ENCODE measurements at places on chromosomes 4 and X.

DNA sequence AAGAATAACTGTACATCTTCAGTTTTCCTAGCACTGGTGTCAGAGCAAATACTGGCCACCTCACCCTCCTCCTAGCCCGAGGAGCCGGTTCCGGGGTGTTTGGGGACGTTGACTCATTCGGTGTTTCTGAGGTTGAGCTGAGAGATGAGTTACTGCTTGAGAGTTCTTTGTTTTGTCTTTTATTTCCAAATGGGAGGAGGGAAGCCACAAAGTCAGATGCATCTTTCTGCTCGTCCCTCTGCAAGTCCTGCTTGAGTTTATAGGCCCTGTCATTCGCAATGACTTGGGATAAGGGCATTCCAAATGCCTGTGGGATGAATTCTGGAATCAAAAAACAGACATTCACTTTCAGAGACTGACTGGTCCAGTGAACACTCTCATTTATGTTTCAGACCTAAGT, 77.5 kb downstream of the HCCS start:
- no peak for DNase-seq

GRCh38 chr4:40672528-40673522, 43.2 kb upstream of the RBM47 start:
- DNase-seq = no peak

GRCh38 chr4:113976741-113977525, 2.5 kb downstream of the ARSJ start:
- DNase-seq = no peak

GRCh38 chrX:31268359-31268758, 196.5 kb upstream of the FTHL17 start:
- DNase-seq = no peak

GRCh38 chr4:77155631-77156452, 1.2 kb upstream of the CCNG2 start:
- no peak for DNase-seq

DNA sequence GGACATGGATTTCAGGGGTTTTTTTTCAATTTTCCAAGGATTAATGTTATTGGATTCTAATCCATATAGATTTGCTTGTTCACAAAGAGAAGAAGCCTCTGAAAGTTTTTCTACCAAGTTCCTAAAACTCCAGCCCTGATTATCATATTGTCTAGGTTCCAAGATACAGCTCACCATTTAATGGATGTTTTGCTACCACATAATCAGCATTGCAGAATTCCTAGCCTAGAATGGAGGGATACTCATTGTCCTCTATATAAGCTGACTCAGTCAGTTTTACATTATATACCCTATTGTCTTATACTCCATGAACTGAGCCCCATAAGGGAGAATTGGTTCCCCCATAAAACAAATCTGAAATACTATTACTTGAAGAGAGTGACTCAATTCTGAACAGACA, 664.7 kb upstream of the FAM241A start:
- DNase-seq = no peak

DNA sequence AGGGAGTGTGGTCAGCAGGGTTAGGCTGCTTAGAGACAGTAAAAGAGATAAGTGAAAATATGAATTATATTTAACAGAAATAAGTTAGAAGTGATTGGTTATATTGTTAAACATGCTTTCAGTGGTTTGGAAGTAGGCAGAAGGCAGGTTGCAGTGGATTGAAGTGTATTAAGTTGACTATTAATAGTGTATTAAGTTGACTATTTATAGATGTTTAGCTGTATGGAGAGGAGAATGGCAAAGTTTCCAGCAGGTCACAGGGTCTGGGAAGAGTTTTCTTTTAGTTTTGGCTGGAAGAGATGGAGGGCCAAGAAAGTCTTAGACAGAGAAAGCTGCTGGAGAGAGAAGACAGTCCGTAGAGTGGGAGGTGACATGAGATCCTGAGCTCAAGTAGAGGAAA, 7.9 kb downstream of the SMIM20 start:
- DNase-seq = no peak

GRCh38 chr4:103845075-103845474, 125.3 kb upstream of the TACR3 start:
- no peak for DNase-seq

GRCh38 chrX:151860827-151861226, 51.9 kb upstream of the MAGEA4 start:
- DNase-seq = no peak

GRCh38 chr4:138053641-138054301, 188.4 kb downstream of the SLC7A11 start:
- DNase-seq = peak; percentile 74

DNA sequence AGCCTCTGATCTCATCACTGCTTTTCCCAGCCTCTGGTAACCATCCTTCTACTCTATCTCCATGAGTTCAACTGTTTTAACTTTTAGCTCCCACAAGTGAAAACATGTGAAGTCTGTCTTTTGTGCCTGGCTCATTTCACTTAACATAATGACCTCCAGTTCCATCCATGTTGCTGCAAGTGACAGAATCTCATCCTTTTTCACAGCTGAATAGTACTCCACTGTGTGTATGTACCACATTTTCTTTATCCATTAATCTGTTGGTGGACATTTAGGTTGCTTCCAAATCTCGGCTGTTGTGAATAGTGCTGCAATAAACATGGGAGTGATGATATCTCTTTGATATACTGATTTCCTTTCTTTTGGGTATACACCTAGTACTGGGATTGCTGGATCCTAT, 109.5 kb downstream of the FRYL start:
- no peak for DNase-seq

- DNase-seq = no peak
Observed at GRCh38 chr4:39124885-39125599, 57.3 kb upstream of the WDR19 start.

DNA sequence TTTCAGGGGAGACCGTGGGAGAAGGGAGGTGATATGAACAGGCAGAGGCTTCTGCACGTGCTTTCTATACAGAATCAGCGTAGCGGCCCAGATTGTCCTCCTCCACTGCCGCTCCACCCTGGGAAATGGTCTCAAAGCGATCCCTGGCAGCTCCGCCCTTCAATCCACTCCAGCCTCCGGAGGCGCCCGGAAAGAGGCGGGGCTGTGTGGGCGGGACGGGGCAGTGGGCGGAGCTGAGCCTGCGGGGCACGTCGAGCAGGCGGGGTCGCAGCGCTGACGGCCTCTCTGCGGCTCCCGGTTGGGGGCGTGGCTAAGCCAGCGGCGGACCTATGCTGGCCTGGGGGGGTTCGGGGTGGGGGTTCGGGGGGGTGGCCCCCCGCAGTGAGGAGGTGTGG, 210 bp upstream of the SMIM10L2A start:
- peak; percentile 84 for DNase-seq

- no peak for DNase-seq
Observed at GRCh38 chr4:169207436-169208089, 63.2 kb downstream of the SH3RF1 start.

- peak; percentile 9 for DNase-seq
Observed at GRCh38 chrX:153649178-153649914, 2.3 kb downstream of the DUSP9 start.

DNA sequence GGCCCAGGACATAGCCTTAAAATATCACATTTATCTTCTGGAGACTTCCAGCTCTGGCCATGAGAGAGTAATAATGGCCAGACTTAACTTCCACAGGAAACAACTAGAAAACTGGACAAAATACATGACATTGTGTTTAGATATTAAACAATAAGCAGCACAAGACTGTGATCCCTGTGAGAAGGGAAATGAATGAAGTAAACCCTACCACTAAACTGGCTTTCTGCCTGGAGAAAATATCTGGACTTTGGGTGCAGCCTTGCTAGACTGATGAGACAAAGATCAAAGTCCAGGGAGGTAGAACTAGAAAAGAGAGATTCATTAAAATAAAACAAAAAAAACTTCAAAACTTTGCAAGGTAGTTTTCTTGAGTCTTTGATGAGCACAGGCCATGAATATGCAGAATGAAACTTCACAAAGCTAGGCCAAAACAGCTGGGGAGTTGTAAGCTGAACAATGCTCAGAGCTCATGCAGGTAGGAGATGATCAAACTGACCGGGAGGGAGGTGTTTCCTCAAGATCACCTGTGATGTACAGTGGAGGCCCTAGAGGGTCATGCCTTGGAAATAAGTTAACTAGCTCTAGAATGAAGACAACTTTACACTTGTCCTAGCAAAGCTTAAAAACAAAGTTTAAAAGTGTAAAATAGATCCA, 147.0 kb upstream of the SH3RF1 start:
- no peak for DNase-seq

DNA sequence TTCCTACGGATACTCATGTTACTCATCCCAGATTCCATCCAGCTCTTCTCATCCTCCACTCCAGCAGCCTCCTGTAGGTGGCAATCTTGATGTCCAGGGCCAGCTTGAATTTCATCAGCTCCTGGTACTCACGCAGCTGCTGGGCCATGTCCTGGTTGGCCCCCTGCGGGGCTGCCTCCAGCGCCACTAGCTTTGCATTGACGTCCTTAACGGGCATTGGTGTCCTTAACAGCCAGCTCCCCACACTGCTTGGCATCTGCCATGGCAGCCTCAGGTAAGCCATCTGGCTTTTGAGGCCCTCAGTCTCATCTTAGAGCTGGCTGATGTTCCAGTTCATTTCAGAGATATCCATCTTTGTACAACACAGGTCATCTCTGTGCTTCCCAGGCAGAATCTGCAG, 223.7 kb downstream of the FGF13 start:
- no peak for DNase-seq

DNA sequence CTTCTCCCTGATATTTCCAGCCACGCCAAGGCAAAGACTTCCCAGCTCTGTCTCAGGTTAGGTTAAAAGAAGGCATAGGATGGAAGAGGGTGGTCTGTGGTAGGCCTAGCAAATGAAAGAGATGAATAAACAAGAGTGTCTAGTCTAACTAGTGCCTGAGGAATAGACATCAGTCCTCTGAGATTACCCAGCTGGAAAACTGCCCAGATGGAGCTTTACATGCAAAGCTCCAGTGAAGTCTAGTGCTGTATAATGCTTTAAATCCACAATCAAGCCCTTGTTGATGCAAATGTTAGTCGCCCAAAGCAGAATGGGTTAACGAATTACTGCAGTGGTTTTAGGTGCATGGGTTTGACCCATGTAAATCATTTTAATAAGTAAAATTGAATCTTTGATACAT, 24.8 kb upstream of the GUCY1B1 start:
- no peak for DNase-seq

- DNase-seq = no peak
Observed at GRCh38 chr4:185716141-185716551, 95.8 kb downstream of the SORBS2 start.

- no peak for DNase-seq
Observed at GRCh38 chrX:95797344-95797743, 887.3 kb upstream of the DIAPH2 start.

GRCh38 chr4:121676345-121677075, 20.3 kb downstream of the ANXA5 start:
- no peak for DNase-seq

DNA sequence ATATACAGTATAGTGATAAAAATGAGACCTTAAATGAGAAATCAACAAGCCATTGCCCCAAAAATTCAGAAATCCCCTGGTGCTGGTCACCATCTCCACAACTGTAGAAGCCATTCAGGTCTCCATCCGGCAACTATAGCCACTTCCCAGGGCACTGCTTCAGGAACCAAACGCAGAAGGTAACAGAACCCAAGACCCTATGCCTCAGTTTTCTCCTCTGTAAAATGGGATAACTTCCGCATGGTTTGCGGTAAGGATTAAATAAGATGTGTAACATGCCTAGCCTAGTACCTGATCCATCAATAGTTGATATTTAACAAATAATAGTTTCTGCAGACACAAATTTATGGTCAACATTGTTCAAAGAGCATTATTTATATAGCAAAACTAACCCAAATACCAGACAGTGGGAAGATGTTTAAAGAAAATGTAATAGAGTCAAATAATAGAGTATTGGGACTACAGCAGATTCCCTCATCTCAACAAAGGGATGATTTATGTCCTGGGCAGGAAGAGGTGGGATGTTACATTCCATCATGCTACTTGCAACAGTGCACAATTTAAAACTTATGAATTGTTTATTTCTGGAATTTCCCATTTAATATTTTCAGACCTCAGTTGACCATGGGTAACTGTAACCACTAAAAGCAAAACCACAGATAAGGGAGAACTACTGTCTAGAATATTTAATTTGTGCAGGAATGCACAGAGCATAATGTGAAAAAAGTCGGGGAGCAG, 30.0 kb downstream of the IRF2 start:
- no peak for DNase-seq

- DNase-seq = no peak
Observed at GRCh38 chr4:1751919-1752283, 30.6 kb downstream of the TACC3 start.

DNA sequence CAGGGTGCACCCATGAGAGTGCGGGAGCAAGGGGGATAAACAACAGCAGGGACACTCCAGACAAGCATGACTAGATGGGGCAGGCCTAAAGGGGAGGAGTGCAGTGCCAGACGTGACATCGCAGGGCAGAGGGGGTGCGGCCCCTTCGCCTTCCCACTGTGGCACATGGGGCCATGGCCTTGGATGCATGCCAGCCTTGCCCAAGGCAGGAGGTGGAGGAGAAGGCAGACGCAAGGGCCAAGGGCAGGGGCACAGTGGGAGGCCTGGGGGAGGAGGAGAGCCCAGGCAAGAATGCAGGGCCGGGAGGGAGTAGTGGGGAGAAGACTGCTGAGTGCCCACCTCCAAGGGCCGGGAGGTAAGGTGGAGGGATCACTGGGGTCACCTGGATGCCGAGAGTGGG, 21.6 kb downstream of the PNMA6E start:
- no peak for DNase-seq

DNA sequence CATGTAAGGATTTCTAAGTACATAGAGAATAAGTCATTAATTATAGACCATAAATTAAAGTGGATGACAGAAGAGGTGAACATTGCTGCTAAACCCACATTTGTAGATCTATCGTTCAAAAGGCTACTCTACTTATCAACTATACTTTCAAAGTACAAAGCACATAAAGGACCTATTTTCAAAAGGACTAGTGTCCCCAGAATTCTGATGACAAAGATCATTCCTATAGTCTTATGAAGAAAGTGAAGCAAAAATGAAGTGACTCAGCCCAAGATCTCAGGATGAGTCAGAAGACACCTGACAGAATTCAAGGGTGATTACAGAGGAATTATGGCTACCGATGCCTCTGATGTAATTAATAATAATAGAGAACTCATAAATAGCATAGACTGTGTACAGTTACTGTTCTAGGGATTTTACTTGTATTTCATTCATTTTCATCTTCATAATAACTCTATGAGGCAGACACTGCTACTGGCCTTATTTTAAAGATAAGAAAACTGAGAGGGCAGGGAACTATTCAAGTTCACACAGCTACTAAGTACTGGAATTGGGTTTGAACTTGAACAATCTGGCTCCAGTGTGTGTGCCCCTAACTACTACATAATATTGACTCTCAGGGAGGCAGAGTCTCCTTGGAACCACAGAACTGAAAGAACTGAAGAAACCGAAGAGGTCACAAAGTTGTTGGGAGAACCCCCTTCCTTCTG, 17.1 kb downstream of the USP46 start:
- DNase-seq = no peak

DNA sequence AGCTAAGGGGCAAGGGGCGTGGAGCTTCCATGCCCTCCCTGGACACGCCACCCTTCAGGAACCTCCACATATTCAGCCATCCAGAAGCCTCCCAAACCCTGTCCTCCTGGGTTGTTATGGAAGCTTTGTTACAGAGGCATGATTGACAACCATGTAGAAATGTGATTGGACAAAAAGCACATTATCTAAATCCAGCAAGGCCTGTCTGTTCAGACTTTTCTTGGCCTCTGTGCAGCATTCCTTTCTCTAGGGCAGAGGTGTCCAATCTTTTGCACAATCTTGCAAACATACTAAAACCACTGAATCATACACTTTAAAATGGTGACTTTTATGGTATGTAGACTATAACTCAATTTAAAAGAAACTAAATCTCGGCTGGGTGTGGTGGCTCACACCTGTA, 12.7 kb downstream of the STEEP1 start:
- DNase-seq = no peak

Data from uterus (tissue), 4 donors.